ENCODE measurements at places on chromosomes 2 and 18.

GRCh38 chr2:239396881-239397681, 3.7 kb downstream of the HDAC4 start:
- DNase-seq = no peak

DNA sequence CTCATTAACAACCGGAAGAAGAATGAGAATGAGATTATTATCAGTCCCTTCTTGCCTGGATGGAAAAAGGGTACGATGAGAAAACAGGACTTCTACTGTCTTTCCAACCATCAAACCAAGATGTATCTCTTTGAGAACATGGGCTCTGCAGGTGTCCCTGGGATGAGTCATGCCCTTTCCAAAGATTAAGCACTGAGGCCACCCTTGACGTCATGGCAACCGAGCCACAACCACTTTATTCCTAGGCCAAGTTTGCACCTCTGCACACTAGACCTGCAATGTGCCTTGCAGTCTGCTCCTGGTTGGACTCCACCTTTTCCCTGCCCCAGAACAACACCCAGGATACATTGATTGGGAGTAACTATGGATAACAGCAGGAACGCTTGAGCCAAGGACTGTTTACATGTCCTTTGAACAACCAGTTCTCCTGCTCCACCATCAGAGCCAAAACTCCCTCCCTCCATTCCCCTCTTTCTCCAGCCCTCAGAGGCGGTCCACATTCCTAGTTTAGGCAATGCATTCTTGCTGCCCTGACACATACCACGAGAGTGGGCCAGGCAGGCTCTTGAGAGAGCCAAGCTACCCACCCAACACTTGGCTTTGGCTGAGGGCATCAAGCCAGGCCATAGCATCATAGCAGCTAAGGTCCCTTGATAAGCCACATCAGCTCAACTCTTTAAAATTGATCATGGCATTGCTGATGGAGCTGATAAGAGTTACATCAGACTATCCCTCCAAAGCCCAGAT, 310.7 kb downstream of the TNS1 start:
- DNase-seq = no peak

- DNase-seq = no peak
Observed at GRCh38 chr2:240128608-240129145, 7.4 kb downstream of the COPS9 start.

- no peak for DNase-seq
Observed at GRCh38 chr2:182553483-182553882, 126.6 kb upstream of the PDE1A start.

- DNase-seq = no peak
Observed at GRCh38 chr2:69192176-69192945, 179.4 kb downstream of the ANTXR1 start.

- no peak for DNase-seq
Observed at GRCh38 chr18:10563886-10564285, 38.1 kb downstream of the NAPG start.

GRCh38 chr2:85958731-85959130, 69.9 kb upstream of the ST3GAL5 start:
- DNase-seq = no peak

- no peak for DNase-seq
Observed at GRCh38 chr2:127371037-127371436, 16.7 kb downstream of the MAP3K2 start.

DNA sequence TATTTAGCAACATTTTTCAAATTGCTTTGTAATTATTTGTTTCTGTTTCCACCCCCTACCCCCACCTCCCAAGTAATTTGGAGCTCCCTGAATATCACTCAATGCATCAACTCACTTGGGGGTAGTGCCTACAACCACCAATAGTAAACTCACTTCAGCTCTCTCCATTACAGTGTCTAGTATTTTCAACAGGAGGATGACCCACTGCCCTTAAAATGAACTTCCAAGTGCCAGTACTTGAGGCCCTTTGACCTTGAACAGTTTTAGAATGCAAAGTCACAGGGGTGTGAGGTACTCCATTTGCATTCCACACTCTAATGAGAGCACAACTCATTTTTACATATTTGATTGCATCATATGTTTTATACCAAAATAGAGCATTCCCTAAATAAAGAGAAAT, 523.0 kb downstream of the ERBB4 start:
- DNase-seq = no peak

GRCh38 chr2:155944218-155944617, 388.3 kb downstream of the NR4A2 start:
- no peak for DNase-seq

DNA sequence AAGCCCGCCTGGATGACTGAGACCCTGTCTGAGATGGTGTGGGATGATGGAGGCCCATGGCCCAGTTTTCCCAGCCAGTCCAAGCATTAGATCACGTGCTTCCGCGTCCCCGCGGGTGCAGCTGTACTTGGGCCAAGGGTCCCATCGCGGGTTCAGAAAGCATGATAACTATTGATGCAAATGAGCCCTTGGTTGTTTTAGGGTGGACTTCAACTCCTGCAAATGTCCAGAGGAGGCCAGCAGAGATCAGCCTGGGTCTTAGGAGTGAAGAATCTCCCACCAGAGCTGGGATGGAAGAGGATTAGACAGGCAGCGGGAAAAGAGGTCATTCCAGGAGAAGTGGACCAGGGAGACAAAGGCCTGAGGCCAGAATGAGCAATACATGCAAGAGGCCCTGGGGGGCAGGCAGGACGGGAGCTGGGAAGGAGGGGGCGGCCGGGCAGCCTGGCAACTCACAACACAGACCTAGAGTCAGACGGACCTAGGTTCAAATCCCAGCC, 89.9 kb upstream of the TMEM247 start:
- DNase-seq = no peak

- no peak for DNase-seq
Observed at GRCh38 chr2:144412709-144413108, 107.2 kb downstream of the ZEB2 start.

DNA sequence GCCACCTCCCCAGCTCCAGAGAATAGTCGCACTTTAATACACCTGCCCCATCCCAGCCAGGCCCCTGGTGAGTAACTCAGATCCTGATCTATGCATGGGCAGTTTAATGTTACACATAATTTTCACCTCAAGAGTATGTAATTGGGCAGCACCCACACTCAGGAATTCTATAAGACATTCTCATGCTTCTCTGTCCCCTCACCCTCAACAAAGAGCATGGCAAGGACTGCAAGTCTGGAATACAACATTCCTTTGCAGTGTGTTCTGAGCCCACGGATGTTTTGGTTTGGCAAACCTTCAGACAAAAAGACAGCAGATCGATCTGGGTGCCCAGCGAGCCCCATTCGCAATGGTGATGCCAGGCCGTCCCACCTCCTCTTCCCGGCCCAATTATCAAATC, 4.9 kb upstream of the SLC14A1 start:
- no peak for DNase-seq

DNA sequence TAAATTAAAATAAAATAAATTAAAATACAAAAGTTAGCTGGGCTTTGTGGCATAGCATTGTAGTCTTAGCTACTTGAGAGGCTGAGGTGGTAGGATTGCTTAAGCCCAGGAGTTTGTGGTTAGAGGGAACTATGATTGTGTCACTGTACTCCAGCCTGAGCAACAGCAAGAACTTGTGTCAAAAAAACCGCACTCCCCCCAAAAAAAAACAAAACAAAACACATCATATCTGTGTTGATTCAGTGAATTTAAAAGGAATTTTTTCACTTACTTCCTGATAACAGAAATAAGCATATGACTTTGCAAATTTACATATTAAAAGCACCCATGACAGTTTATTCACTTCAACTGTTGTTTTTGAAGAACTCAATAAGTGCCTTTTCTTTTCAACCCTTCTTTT, 68.1 kb upstream of the PELI1 start:
- no peak for DNase-seq

GRCh38 chr2:190583507-190584337, 49.2 kb upstream of the NEMP2 start:
- DNase-seq = no peak

- no peak for DNase-seq
Observed at GRCh38 chr2:190853531-190854383, 26.9 kb upstream of the GLS start.

- no peak for DNase-seq
Observed at GRCh38 chr2:66021296-66021695, 413.6 kb upstream of the MEIS1 start.

DNA sequence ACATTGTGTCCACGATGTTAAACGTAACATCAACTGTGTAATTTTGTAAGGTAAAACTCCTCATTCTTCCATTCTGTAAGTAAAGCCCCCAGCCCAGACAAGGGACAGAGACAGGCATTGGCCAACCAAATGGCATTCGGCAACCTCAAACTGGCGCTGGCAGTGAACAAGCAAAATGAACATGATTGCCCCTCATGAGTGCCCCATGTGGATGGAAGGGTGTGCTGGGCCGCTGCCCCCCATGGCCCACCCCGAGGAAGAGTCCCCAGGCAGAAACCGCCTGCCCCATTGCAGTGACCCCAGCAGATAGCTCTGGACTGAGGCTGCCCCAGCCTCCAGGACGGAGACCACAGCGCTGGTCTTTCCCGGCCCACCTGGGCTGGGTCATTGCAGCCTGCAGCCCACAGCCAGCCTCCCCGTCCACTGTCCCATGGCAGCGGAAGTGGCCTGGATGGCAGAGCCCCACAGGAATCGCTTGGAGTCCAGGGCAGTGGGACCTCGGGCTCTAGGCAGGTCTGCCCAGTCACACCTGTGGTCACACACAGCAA, 220.2 kb downstream of the HDAC4 start:
- no peak for DNase-seq
